GM20000 (cell line): ENCODE measurements at places on chromosomes 11 and 22.

DNA sequence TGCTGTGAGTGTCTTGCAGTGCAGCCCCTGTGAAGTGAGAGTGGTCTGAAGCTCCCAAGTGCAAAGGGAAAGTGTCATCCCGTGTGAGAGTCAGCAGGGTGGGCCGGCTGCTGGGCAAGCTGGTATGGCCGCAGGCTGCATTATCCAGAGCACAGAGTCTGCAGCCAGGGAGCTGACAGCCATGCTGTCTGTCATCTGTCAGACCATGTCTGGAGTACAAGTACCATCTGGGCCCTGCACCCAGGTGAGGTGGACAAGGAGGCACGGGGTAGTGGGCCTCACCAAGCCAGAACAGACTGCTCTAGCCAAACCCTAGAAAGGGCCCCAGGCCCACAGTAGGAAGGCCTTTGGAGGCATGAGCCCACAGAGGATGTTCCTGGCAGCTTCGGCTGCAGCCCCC lies 20.2 kb downstream of the LMO1 start:
- no peak for DNase-seq

DNA sequence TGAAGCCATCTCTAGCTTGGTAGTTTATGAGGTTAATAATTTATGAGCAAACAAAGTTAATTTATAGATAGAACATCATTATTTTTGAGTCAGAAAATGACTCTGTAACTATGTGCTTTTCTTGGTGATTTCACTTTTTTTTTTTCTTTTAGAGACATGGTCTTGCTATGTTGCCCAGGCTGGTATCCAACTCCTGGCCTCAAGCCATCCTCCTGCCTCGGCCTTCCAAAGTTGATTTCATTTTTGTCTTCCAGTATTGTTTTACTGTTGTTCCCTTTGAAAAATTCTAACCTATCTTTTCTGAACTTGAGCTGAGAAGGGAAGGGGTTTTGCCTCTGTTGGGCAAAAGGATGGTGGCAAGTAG lies 706 bp upstream of the CXCR5 start:
- no peak for DNase-seq

DNA sequence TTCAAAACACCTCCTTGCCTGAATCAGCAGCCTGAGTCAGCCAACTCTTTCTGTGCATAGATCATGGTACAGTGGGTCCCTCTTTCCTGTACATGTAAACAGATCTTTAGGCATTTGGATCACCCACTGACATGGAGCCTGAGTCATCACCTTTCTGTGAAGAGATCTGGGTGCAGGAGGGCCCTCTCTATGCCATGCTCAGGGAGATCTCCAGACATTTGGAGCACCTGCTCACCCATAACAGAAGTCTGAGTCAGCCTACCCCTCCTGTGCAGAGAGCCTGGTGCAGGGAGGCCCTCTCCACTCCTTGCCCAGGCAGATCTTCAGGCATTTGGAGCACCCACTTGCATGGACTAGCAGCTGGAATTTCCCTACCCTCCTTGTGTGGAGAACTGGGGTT lies 56.2 kb upstream of the GLYAT start:
- no peak for DNase-seq

GRCh38 chr11:86676533-86677154 lies 4.2 kb upstream of the ME3 start:
- DNase-seq = peak; percentile 31

DNA sequence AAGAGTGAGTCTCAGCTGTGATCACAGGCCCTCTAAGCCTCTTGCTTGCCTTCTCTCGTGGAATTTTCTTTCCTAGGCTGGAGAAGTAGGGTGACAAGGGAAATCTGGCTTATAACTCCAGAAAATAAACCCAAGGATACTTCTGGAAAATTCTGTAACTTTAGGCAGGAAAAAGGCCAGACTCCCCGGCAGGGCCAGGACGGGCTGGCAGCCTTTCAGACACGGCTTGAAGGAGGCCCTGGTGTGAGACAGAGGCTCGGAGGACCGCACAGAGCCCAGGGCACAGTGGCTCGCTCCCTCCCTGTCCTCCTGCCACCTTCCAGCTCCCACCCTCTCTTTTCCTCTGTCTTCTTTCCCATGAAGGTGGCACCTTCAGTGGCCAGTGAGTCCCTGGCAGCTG lies 19.1 kb downstream of the RPUSD4 start:
- DNase-seq = no peak

GRCh38 chr11:134643115-134644012 lies 231.3 kb upstream of the B3GAT1 start:
- no peak for DNase-seq

DNA sequence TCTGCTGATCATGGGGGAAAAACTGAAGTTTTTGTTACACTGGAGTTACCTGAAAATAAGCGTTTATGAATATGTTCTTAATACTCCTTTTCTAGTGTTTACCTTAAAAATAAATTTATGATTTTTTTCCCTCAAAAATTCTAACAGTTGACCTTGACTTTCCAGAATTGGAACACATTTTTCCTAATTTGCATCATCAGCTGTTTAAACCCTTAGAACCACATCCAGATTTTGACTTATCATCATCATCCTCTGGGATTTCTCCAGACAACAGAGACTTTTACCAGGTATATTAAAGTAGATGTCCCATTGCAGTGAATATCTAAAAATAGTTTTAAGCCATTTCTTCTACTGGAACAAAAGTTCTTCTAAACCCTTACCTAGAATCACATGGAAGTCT lies 17.2 kb downstream of the TAF1D start:
- no peak for DNase-seq

- no peak for DNase-seq
Observed at GRCh38 chr11:7165911-7166310, 77.1 kb downstream of the RBMXL2 start.

DNA sequence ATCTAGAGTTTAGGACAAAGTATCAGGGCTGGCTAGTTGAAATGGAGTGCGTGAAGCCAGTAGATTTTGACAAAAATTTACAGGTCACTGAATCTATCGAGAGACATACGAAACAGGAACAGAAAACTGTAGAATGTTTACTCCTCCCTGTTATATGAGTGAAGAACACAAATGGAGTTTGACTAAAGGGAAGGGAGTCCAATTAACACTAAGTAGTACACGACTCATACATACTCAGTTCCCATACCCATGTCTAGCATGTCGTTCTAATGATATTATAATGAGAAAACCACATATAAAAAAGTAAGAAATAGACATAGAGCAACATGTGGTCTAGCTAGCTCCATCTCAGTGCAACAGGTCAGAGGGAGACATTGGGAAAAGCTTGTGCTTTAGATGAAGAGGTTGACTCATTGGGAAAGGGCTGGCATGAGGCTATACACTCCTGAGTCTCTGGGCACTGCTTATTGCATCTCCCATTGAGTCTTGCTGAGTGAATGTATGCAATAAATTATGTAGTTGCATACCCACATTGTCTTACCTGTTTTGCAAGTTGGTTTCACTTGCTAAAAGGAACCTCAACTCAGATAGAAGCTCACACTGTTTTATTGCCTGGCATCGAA lies 43.5 kb downstream of the CD44 start:
- peak; percentile 34 for DNase-seq

GRCh38 chr22:37007651-37008050 lies 11.6 kb downstream of the TST start:
- DNase-seq = no peak

GRCh38 chr11:115362997-115363396 lies 141.2 kb downstream of the CADM1 start:
- DNase-seq = no peak

DNA sequence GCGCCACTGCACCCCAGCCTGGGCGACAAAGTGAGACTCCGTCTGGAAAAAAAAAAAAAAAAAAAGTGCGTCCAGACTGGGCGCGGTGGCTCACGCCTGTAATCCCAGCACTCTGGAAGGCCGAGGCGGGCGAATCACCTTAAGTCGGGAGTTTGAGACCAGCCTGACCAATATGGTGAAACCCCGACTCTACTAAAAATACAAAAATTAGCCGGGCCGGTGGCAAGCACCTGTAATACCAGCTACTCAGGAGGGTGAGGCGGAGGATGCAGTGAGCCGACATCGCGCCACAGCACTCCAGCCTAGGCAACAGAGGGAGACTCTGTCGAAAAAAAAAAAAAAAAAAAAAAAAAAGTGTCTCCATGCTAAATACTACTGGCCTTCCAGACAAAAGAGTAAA lies 1.3 kb downstream of the USP28 start:
- DNase-seq = no peak

DNA sequence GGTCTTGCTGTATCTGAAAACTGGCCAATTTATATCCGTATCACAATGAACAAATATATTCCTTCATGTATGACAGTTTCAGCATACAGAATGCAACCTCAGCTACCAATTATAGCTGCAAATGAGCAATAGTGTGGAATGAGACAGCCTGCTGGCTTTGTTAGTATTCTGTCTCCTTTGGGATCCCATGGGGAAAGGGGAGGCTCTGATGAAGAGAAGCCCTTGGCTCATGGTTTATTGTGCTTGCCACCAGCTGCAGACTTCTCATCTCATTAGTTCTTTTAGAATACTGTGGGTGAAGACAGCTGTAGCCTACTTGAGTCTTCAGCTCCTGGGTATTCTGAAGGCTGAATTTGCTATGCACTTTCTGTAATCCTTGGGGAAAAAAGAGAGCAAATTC lies 42.4 kb downstream of the PITPNB start:
- DNase-seq = no peak

GRCh38 chr11:11670574-11670973 lies 48.8 kb upstream of the GALNT18 start:
- DNase-seq = no peak

DNA sequence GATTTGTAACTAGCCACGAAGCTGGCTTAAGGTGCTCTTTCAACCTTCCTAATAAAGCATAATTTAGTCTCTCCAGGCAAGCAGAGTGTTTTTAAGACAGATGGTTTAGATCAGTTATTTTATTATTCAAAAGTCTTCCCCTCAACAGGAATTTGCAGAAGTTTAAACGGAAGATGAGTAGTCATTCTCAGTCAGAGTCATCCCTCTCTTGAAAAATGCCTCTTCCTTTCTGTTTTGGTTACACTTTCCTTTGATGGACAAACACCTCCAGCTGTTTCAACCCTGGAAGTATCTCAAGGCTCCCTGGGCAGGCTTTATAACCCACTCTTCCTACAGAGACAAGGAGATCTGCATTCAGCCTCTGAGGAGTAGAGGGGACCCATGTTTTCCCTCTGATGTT lies 60.3 kb upstream of the POU2AF2 start:
- no peak for DNase-seq

DNA sequence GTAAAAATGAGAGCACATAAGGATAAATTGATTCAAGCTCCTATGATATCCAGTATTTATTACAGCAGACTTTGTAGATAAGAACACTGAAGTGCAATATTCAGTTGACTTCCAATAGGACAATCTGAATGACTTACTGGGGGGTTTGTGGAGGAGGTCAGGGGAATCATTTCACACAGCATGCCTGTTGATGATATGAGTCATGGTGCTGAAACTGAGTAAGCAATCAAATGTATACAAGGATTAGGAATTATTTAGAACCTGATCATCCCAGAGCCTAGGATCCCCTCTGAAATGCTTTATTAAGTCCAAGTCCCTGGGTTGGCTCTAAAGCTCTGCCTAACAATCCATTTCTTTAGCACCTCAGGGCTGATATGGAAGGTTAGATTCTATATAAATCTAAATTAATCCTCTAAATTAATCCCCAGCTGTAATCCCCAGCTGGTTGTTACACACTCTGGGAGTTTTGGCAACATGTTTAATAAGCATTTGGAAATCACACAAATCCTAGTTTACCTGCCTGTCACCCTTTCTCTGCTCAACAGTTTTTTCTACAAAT lies 326.4 kb downstream of the GUCY1A2 start:
- no peak for DNase-seq

- DNase-seq = no peak
Observed at GRCh38 chr11:130215531-130216220, 56.1 kb downstream of the ST14 start.

DNA sequence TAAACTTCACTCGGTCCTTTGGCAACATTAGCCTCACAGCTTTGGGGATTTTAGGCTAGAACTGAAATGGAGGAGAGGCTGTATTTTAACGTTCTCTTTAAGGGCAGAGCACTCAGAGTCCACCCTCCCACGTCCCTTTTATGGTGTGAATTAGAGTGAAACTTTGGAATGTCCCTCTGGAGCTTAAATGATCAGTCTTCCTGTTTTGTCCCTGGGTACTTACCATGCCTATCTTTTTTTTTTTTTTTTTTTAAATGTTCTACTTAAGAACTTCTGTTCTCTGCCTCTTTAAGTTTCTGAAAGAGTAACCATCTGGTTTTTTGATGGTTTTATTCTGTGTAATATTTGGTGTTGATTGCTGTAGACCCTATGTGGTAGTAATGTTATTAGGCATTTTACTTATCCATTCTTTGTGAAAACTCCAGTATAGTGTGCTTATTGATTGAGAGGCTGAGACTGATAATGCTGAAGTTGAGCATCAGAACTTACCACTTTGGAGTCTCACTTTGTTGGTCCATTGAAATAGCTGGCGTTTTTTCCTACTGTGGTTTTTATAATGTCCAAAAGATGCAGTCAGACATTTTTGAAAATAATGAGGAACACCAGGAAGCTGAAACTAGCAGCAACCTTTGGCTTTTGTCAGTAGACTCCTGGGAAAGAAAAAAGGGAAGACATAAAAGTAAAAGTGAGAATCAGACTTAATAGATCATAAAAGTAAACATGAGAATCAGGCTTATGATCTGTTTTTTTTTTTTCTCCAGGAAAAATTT lies 11.6 kb downstream of the UVRAG start:
- no peak for DNase-seq

GRCh38 chr11:122478986-122479385 lies 176.5 kb upstream of the UBASH3B start:
- DNase-seq = no peak

GRCh38 chr11:34331329-34331728 lies 26.5 kb downstream of the ABTB2 start:
- no peak for DNase-seq

GRCh38 chr22:27639248-27640086 lies 162.1 kb downstream of the MN1 start:
- DNase-seq = no peak

DNA sequence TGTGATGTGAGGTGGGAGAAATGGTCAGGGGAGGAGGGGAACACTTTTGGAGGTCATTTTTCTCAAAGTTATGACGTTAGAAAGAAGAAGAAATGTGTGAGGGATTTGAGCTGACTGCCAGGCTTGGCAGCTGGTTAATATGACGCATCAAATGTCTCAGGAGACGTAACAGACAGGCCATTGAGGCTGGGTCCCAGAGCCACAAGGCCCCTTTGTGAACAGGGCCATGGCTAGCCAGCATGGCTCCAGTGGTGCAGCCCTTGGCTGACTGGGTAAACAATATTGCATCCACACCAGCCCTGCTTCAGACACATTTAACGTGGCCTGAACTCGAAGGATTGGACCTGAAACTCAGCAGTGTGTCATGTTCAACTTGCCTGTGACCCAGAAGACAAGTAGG lies 34.3 kb downstream of the AMOTL1 start:
- no peak for DNase-seq

- DNase-seq = no peak
Observed at GRCh38 chr22:31891366-31892079, 52.8 kb upstream of the YWHAH start.

- no peak for DNase-seq
Observed at GRCh38 chr22:28019360-28019759, 100.3 kb upstream of the PITPNB start.

- no peak for DNase-seq
Observed at GRCh38 chr11:128338811-128339210, 248.5 kb downstream of the ETS1 start.
